ENCODE measurements at places on chromosomes 7 and 10.

GRCh38 chr7:102273749-102274712 is 12.6 kb upstream of the SH2B2 start:
- no peak for DNase-seq

GRCh38 chr7:151409667-151410404 is at the start of gene WDR86:
TSS of gene WDR86 (minus strand) at chr7:151410038. CDS start at chr7:151409589, 449 bp downstream.
- no peak for DNase-seq

DNA sequence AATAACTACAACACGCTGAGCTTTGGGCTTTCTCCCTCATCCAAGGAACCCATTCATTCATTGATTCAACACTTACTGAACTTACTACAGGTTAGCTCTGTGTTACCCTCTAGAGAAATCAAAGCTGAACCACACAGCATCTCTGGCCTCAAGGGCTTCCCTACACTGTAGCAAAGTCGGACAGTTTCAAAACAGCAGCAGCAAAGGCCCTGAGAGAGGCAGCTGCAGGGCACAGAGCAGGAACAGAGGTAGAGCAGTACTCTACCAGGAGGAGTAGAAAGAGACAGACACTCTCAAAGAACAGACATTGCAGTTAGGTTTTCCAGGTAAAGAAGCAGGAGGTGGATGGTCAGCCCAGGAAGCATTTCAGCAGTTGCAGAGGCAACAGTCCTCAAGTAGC is 16.1 kb downstream of the DOCK4 start:
- no peak for DNase-seq

DNA sequence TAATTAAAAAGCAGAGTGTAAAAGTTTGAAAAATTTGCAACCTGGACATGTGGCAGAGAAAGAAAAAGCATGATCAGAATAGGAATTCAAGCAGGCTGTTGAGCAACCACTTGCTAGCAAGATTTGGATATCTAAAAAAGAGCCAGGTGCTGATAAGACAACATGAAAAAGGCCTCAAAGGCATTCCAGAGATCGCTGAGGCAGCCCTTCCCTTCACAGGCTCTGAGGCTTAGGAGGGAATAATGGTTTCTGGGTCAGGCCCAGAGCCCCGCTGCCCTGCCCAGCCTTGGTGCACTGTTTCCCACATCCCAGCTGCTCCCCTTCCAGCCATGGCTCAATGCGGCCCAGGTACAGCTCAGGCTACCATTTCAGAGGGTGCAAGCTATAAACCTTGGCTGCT is 64.1 kb upstream of the EEPD1 start:
- no peak for DNase-seq

DNA sequence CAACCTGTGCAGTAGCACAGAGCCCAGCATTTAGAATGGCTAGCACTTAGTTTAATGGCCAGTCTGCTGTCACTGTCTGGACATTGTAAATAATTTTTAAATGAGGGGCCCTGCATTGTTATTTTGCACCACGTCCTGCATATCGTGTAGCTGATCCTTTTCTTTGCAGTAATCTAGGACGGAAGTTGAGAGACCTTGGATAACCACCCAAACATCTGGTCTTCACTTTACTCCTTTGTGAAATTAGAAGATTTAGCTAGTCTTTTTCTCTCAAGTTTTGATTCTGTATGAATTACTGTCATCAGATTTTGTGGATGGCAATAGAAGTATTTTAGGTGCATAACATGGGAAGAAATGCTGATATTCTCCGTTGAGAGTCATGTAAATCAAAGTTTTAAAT is 1.9 kb downstream of the MIOS start:
- DNase-seq, result no peak

- DNase-seq, result peak; percentile 41
These were observed 1.4 kb downstream of the RHEB start for GRCh38 chr7:151518105-151518946.

GRCh38 chr7:100364480-100364879 is 6.6 kb downstream of the PILRB start:
- DNase-seq, result no peak

GRCh38 chr7:46237466-46237865 is 316.4 kb upstream of the IGFBP3 start:
- no peak for DNase-seq

- no peak for DNase-seq
These were observed 23.0 kb downstream of the DOCK1 start for GRCh38 chr10:126928274-126928673.

DNA sequence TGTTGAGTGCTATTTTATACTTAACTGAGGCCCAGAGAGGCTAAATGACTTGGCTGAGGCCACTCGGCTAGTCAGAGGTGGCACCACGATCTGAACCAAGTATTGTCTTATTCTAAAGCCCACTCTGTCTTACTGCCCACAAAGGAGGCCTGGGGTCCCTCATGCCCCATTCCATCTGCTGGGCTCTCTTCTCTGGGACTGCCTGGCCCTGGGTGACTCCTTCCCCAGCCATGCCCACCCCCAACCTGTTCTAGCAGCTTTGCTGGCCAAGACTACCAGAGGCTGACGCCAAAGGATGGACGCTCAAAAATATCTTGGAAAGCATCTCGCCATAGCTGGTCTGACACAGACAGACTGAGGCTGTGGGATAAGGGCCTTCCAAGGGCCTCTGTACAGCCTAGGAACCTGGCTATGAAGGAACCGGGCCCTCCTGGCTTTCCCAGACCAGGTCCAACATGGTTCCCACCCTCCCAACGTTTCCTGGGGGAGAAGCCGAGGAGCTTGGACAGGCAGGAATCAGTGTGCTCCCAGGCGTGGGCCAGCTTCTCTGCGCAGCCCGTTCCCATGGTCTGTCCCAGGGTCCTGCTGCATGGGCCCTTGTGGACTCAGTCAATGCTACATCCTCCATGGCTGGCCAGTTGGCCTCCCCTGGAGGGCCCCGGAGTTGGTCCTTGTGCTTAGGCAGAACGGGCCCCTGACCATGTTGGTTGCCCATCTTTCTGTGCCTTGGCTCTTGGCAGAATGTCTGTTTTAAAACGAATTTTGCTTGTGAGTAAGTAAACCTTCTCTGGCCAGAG is 11.7 kb downstream of the HSPA12A start:
- no peak for DNase-seq

GRCh38 chr10:102773986-102774385 is 30.2 kb downstream of the WBP1L start:
- no peak for DNase-seq

DNA sequence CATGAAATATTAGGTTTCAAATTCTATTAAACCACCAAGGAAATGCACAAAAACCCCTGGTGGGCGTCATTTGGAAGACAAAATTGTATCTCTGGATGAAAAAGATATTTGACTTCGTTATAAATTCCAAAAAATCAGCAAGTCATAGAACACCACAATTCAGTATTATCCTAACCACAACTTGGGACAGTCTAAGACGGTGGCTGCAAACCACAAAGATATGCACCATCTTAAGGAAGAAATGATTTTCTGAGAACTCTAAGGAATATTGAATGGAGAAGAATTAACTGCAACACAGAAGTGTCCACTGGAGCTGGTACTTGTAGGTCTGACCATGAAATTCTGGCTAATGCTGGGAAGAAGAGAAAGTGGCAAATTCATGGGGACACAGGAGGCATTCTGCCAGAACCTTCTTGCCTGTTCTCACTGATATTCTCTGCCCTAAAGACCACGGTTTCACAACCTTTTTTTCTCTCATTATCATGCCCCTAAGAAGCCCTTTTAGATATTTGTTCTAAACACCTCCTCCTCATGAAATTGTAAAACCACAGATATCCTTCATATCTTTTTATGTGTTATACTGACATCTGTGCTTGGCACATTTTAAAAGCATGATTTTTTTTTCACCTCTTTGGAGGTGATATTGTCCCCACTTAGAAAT is 92.9 kb downstream of the SFMBT2 start:
- no peak for DNase-seq

DNA sequence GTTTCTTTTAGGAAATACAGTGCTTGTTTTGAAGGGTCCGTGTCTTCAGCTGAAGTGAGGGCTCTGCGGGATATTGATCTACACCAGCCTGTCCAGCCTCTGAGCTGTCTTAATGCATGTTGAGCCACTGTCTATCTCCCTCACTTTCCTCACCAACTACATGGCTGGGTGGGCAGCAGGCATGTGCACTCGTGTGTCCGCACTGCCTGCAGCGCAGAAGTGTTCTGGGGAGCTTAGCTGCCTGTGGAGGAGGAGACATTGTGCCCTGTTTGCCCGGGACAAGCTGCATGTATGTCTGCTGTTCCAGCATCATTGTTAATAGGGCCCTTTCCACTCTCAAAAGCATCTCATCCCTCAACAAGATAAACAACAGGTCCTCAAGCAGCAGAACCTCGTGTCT is 133.1 kb upstream of the EEPD1 start:
- no peak for DNase-seq

- no peak for DNase-seq
These were observed 184.0 kb downstream of the PTPN20 start for GRCh38 chr10:47095211-47095610.

DNA sequence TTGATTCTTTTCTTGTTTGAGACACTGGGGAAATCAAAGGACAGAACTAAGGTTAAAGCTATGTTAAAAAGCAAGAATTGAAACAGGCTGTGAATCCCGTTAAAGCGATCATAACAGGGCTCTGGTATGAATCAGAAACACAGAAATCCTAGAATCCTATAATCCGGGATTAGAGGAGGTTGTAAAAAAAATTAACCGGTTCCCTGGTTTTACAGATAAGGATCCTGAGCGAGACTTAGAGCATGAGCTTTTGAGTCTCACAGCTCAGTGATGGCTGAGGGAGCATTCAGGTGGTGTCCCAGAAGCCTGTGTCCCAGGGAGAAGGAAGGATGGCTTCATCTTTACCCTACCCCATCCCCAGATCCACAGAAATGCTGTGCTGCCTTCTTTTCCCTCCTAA is 461.3 kb downstream of the PAXIP1 start:
- no peak for DNase-seq

DNA sequence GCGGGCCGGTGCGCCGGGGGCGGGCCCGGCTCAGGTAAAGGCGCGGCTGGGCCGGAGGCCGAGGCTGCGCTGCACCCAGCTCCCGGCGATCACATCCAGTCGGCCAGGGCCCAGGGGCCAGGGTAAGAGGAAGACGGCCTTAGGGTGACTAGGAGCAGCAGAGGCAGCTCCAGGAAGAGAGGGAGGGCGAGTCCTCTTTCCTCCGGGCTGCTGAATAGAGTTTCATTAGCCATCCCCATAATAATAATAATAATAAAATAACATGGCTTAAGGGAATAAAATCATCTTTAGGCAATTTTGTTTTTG is 44.8 kb upstream of the CDK1 start:
- no peak for DNase-seq

- no peak for DNase-seq
These were observed 55.3 kb upstream of the OPN4 start for GRCh38 chr10:86599041-86599440.

DNA sequence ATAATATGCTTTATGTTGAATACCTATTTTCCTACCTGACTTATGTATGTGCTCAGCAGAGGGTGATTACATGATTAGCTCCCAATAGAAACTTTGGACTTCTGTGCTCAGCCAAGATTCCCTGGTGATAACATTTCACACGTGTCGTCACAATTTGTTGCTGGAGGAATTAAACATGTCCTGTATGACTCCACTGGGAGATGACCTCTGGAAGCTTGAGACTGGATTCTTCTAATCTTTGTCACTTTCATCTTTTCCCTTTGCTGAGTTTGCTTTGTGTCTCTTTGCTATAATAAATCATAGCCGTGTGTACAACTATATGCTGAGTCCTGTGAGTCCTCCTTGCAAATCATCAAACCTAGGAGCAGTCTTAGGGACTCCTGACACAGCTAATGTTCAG is 120.9 kb upstream of the LRRTM3 start:
- no peak for DNase-seq

GRCh38 chr7:21941611-21942141 is 4.0 kb downstream of the CDCA7L start:
- peak; percentile 6 for DNase-seq
